ENCODE measurements at places on chromosomes 1 and 21.
A peak's percentile ranks its signal among the peaks of the same experiment; 100 is the strongest.

DNA sequence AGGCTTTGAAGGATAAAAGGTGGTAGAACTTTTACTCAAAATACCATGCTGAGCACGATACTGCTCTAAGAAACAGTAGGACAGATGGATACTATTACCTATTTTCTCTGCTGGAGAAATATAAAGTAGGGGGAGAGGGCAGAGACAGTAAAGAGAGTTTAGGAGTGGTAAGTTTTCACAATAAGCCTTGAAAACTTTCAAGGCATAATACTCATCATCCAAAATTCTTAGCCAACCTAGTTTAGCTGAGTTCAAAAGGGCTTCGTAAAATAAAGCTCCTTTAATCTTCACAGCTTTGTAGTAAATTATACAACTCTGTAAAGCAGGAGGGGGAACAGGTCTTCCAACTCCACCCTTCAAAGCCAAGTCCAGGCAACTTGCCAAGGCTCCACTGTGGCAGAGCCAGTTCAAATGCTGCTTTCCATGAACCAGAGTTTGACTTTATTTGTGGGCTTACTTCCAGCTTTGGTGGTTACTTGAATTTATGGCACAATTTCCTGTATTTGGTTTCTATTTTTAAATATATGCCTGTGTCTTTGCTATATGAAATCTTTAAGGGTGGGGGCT lies 15.5 kb downstream of the TEX38 start:
- no peaks in the 10 kb centered on the region for H3K27me3 ChIP-seq
- H3K36me3 ChIP-seq: no peaks in the 10 kb centered on the region
- DNase-seq: peak; percentile 35
- H3K4me1 ChIP-seq: no peaks in the 10 kb centered on the region
- no peak overlapping the region for H3K27ac ChIP-seq

DNA sequence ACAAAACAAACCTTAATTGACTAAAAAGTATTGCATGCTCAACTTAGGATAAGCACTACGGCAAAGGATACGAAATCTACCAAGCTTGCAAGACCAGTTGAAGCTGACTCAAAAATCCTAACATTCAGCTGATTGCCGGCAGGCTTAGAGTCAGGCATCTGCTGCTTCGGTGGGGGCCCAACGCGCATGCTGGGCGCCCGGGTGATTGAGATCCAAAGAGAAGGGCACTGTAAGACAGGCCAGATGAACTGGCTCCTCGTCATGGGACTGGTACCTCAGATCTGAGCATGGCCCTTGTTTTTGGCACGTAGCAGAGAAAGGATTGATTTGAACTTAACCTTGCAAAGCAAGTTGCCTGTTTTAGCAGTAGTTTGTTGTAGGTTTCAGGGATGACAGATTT lies 86.6 kb downstream of the PRDM2 start:
- no peak for DNase-seq
- no peak overlapping the region for H3K4me3 ChIP-seq
- no peaks in the 10 kb centered on the region for H3K27me3 ChIP-seq
- peaks cover 5% of the 10 kb centered on the region for H3K4me1 ChIP-seq

DNA sequence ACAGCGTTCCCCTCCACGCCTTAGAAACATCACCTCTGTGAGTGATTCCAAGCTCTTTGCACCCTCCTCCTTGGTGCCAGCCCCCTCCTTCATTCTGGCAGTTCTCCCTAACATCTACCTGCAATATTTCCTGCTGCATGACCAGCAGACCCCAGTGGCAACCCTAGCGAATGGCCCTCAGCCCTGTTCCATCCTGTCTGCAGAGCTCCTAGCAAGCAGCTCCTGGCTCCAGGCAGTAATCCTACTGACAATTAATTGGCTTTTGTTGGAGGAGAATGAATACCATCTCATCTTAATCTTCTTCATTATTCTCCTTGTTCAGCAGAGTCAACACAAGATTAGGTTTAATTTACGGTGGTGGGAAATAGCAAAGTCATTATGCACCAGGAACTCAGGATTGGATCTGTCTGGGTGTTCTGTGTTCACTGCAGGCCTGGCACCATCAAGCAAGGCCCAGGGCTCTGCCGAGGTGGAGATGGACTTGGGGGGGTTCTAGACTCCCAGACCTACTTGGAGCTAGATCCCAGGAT lies 12.4 kb downstream of the FBXO2 start:
- H3K27ac ChIP-seq: no peak overlapping the region
- no peaks in the 10 kb centered on the region for H3K4me1 ChIP-seq
- H3K4me3 ChIP-seq: no peak overlapping the region
- no peaks in the 10 kb centered on the region for H3K36me3 ChIP-seq

- H3K4me3 ChIP-seq: no peak overlapping the region
- H3K27ac ChIP-seq: peak overlapping the region; percentile 49
- peaks cover 19% of the 10 kb centered on the region for H3K4me1 ChIP-seq
- H3K27me3 ChIP-seq: no peaks in the 10 kb centered on the region
These were observed 88.1 kb upstream of the HIVEP3 start for GRCh38 chr1:42006836-42007235.

DNA sequence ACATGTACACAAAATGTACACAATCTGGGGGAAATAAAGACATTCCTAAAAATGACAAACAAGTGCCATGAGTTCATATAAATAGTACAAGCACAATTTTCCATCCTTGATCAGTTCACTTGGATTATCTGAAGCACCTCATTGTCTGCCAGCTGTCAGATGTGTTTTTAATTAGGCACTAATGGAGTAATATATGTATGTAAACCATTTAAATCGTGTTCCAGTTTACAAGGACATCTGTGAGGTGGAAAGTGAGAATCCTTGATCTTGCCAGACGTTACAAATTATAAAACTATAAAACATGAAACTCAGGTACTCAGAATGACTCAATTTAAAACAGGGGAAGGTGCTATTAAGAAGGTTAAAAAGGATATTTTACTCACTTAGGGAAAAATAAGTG lies 1312.2 kb downstream of the PLA2G4A start:
- no peak overlapping the region for H3K27ac ChIP-seq
- no peak for DNase-seq
- no peaks in the 10 kb centered on the region for H3K27me3 ChIP-seq
- H3K4me3 ChIP-seq: no peak overlapping the region
- no peaks in the 10 kb centered on the region for H3K4me1 ChIP-seq

GRCh38 chr21:44658913-44659595 lies 1.3 kb downstream of the KRTAP12-3 start:
- no peaks in the 10 kb centered on the region for H3K36me3 ChIP-seq
- H3K27ac ChIP-seq: no peak overlapping the region
- H3K27me3 ChIP-seq: no peaks in the 10 kb centered on the region
- no peak overlapping the region for H3K4me3 ChIP-seq
- no peaks in the 10 kb centered on the region for H3K4me1 ChIP-seq
- DNase-seq: no peak

DNA sequence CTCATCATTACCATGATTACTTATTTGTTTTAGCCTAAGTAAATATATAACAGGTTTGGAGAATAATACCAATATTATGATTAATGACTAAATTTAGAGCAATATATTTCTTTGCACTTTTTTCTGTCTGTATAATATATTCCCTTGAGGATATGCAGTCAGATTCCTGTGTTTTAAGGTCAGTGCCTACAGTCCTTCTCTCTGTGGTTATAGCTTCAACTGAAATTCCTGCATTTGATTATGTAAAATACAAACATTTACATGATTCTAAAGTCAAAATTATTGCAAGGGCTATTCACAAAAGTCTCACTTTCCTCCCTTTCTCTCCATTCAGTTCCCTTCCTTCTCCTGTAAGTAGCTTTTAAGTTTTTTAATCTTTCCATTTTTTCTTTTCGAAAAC lies 142.9 kb upstream of the COL6A1 start:
- no peak for DNase-seq
- H3K27me3 ChIP-seq: no peaks in the 10 kb centered on the region
- H3K4me3 ChIP-seq: no peak overlapping the region
- no peak overlapping the region for H3K27ac ChIP-seq
- no peaks in the 10 kb centered on the region for H3K36me3 ChIP-seq

GRCh38 chr1:115306146-115306545 lies 31.9 kb downstream of the NGF start:
- no peaks in the 10 kb centered on the region for H3K27me3 ChIP-seq
- DNase-seq: no peak
- H3K36me3 ChIP-seq: no peaks in the 10 kb centered on the region
- H3K27ac ChIP-seq: no peak overlapping the region
- peaks cover 7% of the 10 kb centered on the region for H3K4me1 ChIP-seq

DNA sequence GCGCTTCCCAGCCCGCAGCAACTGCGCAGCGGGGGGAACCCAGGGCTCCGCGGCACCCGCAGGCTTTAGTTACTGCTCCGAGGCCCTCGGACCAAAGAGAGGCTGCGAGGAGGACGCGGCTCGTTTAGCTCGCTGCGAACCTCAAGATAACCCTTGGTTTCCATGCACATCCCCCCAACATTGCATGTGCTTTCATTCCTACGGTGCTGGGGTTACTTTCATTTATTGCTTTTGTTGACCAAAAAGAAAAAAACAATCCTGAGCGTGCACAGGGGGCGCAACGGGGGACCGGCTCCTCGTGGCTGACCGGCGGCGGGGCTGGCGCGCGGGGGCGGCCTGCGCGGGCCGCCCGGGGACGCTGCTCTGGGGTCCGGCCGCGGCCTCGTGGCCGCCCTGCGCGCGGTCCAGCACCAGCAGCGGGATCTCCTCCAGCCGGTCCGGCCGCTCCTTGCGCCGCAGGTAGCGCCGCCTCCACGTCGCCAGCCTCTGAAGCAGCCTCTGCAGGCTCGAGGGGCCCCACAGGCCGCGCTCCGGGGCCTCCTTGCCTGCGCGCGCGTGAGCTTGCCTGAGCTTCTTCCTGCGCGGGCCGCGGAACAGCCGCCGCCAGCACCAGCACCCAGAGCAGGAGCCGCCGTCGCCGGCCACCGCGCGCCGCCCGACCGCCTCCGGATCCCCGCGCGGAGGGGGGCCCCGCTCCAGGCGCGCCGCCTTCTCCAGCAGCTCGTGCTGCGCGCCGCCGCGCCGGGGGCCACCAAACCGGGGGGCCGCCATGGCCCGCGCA lies 77.4 kb downstream of the DESI2 start:
- no peaks in the 10 kb centered on the region for H3K27me3 ChIP-seq
- DNase-seq: no peak
- H3K36me3 ChIP-seq: no peaks in the 10 kb centered on the region

DNA sequence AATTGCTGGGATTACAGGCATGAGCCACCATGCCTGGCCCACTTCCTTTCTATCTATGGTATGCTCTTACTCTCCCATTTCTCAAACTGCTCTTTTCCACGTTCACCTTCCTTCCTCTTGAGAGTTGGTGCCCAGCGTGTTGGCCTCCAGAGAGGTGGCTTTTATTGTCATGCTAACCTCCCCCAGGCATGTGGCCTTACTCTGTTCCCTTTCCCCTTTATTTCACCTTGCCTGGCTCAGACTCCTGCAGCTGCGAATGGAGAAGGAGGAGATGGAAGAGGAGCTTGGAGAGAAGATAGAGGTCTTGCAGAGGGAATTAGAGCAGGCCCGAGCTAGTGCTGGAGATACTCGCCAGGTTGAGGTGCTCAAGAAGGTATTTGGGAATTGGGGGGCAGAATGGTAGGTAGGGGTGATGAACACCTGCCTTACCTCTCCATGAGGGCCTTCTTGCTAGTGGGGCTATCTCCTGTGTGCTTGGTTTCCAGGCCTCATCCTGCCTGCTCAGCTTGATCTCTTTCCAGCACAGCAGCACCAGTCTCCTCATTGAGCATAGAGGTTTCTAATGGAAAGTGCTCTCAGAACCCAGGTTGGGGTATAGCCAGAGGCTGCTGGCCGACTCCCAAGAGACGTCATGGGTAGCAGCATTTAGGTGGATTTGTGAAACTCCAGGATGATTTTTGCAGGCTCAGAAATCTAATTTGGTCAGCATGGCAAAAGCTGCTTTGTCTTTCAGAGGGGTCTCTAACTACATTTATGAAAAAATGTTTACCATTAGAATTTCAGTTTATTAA lies 13.2 kb upstream of the TUFT1 start:
- H3K27ac ChIP-seq: no peak overlapping the region
- no peaks in the 10 kb centered on the region for H3K36me3 ChIP-seq

- no peaks in the 10 kb centered on the region for H3K36me3 ChIP-seq
- no peak overlapping the region for H3K4me3 ChIP-seq
- no peaks in the 10 kb centered on the region for H3K4me1 ChIP-seq
- no peak for DNase-seq
- no peak overlapping the region for H3K27ac ChIP-seq
- H3K27me3 ChIP-seq: no peaks in the 10 kb centered on the region
These were observed 151.2 kb upstream of the TMEM51 start for GRCh38 chr1:15002325-15002724.

GRCh38 chr21:42061195-42061985 lies 9.7 kb upstream of the UMODL1 start:
- peaks cover 11% of the 10 kb centered on the region for H3K4me1 ChIP-seq
- no peaks in the 10 kb centered on the region for H3K36me3 ChIP-seq
- no peak for DNase-seq
- no peak overlapping the region for H3K4me3 ChIP-seq

- H3K27ac ChIP-seq: peak overlapping the region; percentile 90
- H3K36me3 ChIP-seq: no peaks in the 10 kb centered on the region
- no peaks in the 10 kb centered on the region for H3K4me1 ChIP-seq
- H3K4me3 ChIP-seq: peak overlapping the region; percentile 73
- DNase-seq: no peak
These were observed 514 bp downstream of the AGL start for GRCh38 chr1:99850459-99851291.

GRCh38 chr1:181451661-181452230 lies 31.6 kb upstream of the CACNA1E start:
- no peaks in the 10 kb centered on the region for H3K27me3 ChIP-seq
- H3K4me3 ChIP-seq: no peak overlapping the region
- no peak overlapping the region for H3K27ac ChIP-seq
- no peaks in the 10 kb centered on the region for H3K4me1 ChIP-seq
- no peak for DNase-seq

GRCh38 chr1:173572201-173572873 lies 30.5 kb downstream of the SLC9C2 start:
- H3K4me3 ChIP-seq: no peak overlapping the region
- no peaks in the 10 kb centered on the region for H3K4me1 ChIP-seq
- no peaks in the 10 kb centered on the region for H3K27me3 ChIP-seq
- H3K27ac ChIP-seq: no peak overlapping the region

DNA sequence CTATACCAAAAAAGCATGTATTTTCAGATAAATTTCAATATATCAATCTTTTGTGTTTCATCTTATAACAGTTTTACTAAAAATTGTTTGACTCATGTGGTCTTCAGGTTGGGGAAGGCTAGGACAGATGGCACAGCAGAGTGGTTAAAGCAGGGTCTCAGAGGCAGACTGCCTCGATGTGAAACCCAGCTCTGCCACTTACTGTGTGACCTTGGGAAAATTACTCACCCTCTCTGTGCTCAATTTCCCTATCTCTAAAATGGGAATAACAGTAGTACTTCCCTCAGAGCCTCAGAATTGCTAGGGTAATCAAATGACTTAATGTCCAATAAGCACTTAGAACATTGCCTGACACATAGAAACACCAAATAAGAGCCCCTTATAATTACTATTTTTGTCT lies 262.1 kb upstream of the FMN2 start:
- DNase-seq: no peak
- no peak overlapping the region for H3K4me3 ChIP-seq
- no peaks in the 10 kb centered on the region for H3K4me1 ChIP-seq
- no peaks in the 10 kb centered on the region for H3K27me3 ChIP-seq
- H3K27ac ChIP-seq: no peak overlapping the region
- H3K36me3 ChIP-seq: no peaks in the 10 kb centered on the region

DNA sequence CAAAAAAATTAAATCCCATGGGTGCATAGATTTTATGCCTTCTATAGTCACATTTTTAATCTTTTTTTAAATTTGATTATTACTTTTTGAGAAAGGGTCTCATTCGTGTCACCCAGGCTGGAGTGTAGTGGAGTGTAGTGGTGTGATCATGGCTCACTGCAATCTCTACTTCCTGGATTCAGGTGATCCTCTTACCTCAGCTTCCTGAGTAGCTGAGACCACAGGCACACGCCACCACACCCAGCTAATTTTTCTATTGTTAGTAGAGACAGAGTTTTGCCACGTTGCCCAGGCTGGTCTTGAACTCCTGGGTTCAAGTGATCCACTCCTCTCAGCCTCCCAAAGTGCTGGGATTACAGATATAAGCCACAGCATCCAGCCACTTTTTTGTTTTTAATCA lies 10.4 kb downstream of the CBR3 start:
- no peak for DNase-seq
- no peak overlapping the region for H3K27ac ChIP-seq
- no peaks in the 10 kb centered on the region for H3K36me3 ChIP-seq
- H3K4me3 ChIP-seq: no peak overlapping the region
